ENCODE measurements at places on chromosomes 2 and 18. TPM values are rescaled to one million over a fixed set of nuclear protein-coding genes. Genes with fewer than 3 reads are reported as not detected.

GRCh38 chr18:33838054-33838453 lies 260.0 kb downstream of the ASXL3 start:
- DNase-seq: no peak

The APOB gene
- under 0.01 TPM for total RNA-seq

- DNase-seq: no peak
These were observed 83.7 kb downstream of the SOCS6 start for GRCh38 chr18:70372450-70373041.

DNA sequence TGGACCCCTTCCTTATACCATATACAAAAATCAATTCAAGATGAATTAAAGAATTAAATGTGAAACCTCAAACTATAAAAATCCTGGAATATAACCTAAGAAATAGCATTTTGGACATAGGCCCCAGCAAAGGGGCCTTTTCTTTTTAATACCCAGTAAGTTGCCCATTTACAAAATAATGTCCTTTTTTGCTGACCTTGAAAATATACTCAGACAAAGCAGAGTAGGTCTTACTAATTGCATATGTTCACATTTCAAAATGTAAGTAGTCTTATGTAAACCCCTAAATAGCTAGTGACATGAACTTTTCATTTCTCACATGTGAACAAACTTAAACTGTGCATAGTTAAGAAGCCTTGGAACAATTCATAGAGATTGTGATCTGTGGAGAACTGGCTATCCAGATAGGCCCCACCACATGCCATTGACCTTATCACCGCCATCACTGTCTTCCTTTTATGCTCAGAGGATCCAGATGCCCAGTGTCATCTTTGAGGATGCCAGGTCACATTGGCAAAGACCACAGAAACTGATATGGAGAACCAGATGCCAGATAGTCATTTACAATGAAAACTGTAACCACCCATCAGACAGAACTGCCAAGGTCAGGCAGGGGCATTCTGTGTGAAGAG lies 282.4 kb upstream of the RAB12 start:
- no peak for DNase-seq

The TRIM54 gene
- total RNA-seq: not detected

The TGFA gene
- not detected for total RNA-seq

The SERPINB7 gene
- 3.0 TPM for total RNA-seq

The ADCYAP1 gene
- total RNA-seq: not detected

The PCARE gene
- total RNA-seq: under 0.01 TPM

DNA sequence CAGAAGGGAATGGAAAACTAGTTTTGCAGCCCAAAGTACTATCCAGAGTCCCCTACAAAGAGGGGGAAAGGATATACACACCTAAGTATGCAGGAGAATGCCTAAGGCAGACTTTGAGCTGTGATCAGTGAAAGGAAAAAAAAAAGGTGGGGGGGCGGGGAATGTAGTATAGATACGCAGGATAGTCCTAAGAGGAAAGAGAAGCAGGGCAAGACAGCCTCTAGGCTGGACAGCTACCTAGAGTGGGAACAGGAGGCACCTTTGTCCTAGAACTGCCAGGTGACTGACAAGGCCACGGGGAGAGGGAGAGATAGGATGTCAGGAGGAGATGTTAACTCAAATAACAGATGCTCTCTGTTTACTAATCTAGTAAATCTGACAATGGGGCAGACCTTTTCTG lies 6.0 kb downstream of the REEP1 start:
- no peak for DNase-seq

DNA sequence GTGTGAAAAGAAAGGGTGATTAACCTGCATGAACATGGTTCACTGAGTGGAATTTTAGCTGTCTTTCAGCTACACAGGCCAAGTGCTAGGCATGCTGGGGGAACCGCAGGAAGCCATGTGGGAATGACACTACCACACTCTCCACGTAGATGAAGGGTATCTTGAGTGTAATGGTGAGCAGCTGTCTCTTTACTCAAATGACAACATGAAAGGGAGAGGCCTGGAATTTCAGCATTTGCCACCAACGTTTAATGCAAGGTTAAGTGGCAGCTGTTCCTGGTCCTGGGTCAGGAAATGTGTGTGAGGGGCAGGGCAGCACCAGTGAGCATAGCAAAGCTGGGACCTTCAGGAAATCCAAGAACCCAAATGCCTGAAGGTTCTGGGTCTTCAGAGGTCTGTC lies 588.4 kb downstream of the SLC4A3 start:
- no peak for DNase-seq

The CAVIN2 gene
- total RNA-seq: 12.6 TPM

The SEMA4C gene
- total RNA-seq: 19.8 TPM

The RBM45 gene
- 23.5 TPM for total RNA-seq

The MCM6 gene
- 11.2 TPM for total RNA-seq

DNA sequence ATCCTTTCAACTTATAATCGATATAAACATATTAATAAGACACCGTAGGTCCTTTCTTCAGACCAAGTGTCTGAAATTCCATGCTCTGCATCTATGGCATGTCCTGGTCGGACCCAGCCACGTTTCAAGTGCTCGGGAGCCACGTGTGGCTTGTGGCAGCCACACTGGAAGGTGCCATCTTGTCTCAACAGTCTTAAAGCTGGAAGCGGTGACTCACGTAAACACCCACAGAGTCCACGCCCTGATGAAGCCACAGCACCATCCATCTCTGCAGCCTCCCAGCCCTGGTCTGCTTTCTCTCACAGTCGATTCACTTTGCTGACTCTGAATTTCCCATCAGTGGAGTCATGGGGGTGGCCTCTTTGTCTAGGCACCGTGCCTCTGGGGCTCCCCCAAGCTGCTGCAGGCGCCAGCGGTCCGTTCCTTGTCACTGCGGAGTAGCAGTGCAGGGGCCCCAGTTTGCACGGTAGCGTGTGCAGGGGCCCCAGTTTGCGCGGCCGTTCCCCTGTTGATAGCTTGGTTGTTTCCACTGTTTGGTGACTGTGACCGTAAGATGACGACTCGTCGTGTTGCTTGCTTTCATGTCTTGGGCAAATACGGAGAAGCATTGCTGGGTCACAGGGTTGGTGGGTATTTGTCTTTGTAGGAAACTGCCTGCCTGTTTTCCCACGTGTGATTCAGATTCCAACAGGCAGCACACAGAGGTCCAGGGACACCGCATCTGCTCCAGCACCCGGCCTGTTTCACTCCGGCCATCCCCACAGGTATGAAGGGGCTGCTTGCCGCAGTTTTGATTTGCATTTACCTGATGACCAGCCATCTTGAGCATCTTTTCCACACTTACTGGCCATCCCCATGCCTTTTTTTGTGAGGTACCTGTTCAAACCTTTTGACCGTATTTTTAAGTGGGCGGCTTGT lies 240.3 kb downstream of the HDAC4 start:
- DNase-seq: peak; percentile 4

DNA sequence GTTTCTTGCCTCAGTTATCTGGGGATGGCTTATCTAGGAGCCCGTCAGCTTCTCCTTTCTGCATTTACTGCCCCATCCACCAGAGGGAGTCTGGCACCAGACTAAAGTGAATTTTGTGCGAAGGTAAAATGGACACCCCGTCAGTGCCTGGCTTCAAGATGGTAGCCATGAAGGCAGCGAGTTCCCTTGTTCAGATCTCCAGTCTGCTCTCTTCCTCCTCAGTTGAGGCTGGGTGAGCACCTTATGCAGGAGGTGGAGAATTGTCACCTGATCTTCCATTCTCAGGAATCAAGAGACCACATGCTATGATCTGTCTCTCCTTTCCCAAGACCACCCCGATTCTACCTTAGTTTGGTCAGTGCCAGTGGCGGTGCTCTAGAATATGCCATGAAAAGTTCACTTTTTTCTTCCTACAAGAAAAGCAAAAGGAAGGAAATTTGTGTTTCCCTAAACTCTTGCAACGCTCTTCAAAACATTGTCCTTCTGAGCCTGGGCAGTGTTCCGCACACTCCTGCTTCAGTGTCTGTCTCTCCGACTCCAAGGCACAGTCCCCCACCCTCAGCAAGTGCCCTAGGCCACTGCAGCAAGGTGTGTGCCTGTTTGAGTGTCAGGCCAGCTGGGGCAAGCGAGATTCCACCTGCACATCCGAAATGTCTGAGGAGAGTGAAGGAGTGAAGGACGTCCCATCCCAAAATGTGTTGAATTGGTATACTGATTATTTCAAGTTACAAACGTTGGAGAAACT lies 168.6 kb downstream of the SS18 start:
- peak; percentile 7 for DNase-seq

DNA sequence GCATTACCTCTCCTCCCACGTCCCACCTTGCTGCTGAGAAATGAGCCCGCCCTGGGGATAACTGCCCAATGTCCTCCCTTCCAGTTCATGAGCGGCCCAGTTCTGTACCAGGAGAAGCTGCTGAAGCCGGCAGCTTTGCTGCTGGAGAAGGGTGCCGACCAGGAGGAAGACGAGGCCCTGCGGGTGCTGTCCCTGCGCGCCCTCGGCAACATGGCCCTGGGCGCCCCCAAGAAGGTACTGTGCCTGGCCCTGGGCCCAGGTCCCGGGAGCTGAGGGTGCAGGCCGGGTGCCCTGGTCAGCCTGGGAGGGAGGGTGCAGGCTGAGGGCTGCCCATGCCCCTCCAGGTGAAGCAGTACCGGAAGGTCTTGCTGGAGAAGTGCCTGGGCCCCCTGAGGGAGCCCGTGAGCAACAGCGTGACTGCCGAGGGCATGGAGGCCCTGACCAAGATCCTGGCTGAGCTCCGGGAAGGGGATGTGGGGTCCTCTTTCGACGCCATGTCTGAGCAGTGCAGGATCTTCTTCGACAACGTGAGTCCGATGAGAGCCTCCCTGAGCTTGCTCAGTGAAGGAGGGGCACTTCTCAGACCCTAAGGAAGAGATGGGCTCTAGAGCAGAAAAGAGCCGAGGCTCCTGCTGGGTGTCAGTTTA lies 25.7 kb downstream of the HJURP start:
- no peak for DNase-seq

The EFHD1 gene
- not detected for total RNA-seq

GRCh38 chr2:63861220-63861822 lies 19.6 kb downstream of the UGP2 start:
- DNase-seq: peak; percentile 36

GRCh38 chr2:157785866-157786662 lies 90.1 kb downstream of the ACVR1 start:
- DNase-seq: peak; percentile 75

- DNase-seq: no peak
These were observed at the start of gene PRLH for GRCh38 chr2:237566401-237567235. Gene PRLH (plus strand): TSS chr2:237566574. CDS start chr2:237566574, 0 bp downstream.

The ABCG8 gene
- not detected for total RNA-seq

Measured in fibroblast of lung (primary cell).